CD4-positive, alpha-beta T cell (primary cell): ENCODE measurements at places on chromosomes 16 and 17.

GRCh38 chr17:1455291-1455796, 688 bp downstream of the CRK start:
- DNase-seq, result peak; percentile 44

DNA sequence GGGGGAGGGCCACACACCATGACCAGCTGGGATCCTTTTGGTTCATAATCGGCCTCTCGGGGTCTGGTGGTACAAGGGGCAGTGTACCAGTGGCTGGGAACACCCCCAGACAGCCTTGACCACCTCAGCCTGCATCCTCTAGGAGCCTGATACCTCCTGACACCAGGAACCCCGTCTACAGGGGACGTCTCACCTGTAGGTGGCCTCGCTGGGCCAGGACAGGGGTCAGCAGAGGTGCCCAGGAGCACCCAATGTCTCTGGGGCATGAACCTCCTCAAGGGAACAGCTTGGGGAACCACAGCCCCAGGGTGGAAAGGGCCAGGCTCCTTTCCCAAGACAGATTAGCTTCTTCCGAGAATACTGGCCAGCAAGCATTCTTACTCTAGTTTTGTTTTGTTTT, 2.5 kb upstream of the METRNL start:
- no peak for DNase-seq

DNA sequence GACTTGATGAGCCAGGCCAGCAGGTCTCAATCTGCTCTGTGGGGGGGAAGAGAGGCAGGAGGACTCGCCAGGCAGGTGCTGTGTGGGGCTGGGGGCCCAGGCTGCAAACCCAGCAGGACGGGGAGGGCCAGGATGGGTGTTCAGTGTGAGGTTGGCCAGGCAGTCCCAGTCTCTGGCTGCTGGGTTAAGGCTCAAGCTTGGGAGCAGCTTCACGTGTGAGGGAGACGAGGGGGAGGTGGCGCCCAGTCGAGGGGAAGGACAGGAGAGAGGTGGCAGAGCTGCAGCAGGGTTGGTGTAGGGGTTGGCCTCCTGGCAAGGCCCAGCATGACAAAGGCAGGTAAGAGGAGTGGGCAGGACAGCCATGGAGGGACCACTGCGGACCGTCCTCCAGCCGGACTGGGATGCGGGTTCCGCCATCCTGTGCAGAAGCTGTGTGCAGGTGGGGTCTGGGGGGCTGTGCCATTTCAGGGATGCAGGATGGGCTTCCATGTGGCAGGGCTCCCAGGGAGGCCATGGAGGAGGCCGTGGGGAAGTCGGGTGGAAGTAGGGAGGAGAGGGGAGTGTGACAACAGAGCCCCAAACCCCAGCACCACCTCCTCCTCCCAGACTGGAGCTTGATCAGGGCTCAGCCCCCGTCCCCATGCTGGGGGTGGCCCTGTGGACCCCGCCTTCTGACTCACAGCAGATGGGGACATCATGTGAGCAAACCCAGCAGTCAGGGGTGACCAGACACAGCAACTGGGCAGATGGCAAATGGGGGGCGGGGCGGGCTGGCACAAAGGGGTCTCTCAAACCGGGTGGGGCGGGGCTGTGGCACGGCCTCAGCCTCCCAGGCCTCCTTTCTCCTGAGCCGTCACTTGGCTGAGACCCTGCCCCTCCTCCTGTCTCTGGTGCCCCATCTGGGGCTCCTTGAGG, 2.8 kb downstream of the ADGRG1 start:
- no peak for DNase-seq

DNA sequence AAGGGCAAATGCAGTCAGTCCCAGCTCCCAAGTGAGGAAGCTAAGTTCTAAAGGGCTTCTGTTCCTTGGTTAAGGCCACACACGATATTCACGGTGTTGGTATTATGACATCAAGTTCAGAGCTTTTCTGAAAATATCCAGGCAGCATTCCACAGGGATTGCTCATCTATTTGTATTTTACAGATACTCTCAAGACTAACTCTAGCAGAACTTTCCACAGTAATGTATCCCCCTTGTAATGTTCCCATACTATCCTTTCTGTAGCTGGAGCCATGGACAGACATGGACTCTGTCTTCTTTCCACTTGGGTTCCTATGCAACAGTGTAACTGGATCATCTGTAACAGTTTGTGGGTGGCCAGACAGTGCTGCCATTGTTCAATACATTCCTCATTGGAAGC, 13.5 kb downstream of the SDR42E1 start:
- no peak for DNase-seq

- DNase-seq, result no peak
Measured at GRCh38 chr16:58510776-58511628, 4.3 kb upstream of the SETD6 start.

GRCh38 chr16:86391984-86392383, 118.3 kb upstream of the FOXF1 start:
- DNase-seq, result no peak

DNA sequence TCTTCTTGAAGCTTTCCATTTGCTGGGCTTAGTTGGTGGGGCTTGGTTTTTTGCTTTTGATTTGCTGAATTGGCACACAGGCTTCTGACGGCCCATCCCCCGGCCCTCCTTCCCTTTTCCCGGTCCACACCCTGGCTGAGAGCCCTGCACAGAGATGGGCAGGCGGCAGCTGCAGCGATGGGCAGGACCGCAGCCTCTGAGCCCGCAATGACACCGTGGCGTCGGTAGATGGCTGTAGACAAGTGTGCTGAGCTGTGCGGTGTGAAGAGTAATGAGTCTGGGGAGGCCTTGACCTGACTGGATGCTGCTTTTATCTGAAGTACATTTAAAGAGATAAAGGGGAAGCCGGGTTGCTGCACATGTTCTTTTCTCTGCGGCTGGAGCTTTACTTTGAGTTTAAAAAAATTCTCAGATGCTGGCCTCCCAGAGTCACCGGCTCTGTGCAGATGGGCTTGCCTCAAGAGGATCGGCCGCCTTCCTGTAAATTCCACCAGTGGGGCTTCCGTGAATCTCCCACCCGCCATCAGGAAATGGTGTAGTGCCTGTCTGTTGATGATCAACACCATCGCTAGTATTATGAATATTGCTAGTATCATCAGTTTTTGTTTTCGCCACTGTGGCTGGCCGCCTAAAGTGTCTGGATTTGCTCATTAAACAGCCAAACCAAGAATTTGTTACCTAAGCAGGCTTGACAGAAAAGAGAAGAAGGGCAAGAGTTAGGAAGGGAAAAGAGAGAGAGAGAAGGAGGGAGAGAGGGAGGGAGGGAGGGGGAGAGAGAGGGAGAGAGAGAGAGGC, 245.6 kb upstream of the RBFOX1 start:
- no peak for DNase-seq

GRCh38 chr16:66487580-66488275, 60.6 kb downstream of the BEAN1 start:
- no peak for DNase-seq

- DNase-seq, result no peak
Measured at GRCh38 chr16:26952411-26952810, 114.3 kb upstream of the C16orf82 start.

GRCh38 chr16:86431540-86431939, 78.8 kb upstream of the FOXF1 start:
- DNase-seq, result no peak

DNA sequence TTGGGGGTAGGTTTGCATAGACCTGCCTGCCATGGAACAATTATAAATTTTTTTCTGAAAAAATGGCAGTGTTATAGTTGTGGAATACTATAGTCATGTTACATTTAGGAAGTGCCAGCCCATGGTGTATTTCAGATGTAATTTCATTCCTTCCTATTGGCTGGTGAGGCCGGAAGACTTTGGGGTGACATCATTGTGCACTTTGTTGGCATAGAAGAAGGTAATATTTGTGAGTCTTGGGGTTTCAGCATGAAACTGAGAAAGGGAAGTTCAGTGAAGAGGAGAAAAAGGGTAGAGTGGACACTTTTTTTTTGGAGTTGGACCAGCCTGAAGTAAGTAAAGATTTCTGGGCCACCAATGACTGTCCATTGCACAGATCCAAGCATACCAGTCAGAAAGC, 16.0 kb upstream of the HEATR6 start:
- no peak for DNase-seq

DNA sequence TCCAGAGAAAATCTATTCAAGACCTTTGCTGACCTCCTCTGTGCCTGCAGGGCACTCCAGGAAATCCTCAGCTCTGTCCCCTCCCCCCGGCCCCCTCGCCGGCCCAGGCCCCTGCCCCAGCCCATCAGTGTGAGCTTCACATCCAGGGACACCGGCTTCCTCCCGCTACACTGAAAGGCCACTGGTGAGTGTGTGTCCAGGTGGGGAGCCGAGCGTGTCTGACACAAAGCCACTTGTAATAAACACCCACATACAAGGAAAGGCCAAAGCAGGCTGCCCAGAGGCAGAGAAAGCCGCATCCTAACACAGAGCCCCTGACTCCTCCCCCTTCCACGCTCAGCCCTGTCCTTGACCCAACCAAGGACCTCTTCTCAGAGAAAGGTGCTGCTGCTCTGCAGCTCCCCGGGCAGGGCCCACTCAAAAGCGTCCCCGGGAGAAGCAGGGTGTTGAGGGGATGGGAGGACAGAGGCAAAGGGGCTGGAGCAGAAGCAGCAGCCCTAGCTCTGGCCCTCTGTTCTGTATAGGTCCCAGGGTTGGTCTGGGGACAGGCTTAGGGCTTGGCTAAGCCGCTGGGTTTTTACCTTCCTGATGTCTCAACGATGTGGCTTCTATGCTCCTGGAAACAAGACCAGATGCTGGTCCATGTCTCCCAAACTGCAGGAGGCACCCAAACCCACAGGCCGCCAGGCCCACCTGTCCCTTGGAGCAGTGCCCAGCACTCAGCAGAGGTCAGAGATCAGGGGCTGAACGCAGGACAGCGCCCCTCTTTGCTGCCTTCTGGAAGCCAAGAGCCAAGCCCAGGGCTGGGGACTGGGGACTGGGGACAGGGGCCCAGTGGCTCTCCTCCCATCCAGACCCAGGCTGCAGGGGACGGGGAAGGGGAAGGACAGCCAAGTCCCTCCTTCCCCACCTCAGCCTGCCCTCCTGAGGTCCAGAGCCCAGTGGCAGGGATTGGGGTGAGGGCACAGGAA, 15.3 kb downstream of the MNT start:
- no peak for DNase-seq

DNA sequence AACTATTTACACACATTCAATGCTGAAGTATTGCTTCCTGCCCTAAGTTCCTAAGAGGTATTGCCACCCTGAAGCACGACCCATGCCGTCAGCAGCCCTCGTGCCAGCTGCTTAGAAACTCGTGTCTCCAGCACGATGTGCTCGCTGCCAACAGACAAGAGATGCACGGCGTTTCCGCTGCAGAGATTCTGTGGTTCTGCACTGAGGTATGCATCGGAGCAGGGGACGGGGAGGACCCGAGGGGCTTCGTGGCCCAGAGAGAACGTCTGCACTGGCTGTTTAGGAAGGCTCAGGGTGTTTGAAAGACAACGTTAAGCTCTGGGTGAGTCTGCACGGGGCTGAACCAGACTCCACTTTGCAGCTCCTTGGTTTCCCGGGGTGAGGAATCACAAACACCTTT, 82.7 kb upstream of the CREBBP start:
- DNase-seq, result peak; percentile 46

DNA sequence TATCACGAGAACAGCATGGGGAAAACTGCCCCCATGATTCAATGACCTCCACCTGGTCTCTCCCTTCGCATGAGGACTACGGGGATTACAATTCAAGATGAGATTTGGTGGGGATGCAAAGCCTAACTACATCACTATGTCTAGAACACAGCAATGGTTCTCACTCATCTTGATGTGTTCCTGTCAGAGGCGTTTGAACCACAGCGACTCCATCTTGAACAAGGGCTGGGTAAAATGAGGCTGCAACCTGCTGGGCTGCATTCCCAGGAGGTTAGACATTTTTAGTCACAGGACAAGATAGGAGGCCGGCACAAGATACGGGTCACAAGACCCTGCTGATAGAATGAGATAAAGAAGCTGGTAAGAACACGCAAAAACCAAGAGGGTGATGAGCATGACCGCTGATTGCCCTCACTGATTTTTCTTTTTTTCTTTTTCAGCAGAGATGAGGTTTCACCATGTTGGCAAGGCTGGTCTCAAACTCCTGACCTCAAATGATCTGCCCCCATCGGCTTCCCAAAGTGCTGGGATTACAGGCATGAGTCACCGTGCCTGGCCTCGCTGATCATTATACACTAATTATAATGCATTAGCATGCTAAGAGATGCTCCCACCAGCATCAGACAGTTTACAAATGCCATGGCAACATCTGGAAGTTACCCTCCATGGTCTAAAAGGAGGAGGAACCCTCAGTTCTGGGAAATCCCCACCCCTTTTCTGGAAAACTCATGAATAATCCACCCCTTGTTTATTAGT, 3.0 kb upstream of the PPY start:
- no peak for DNase-seq

GRCh38 chr17:75827308-75828075, 16.7 kb downstream of the UNC13D start:
- DNase-seq, result peak; percentile 30

DNA sequence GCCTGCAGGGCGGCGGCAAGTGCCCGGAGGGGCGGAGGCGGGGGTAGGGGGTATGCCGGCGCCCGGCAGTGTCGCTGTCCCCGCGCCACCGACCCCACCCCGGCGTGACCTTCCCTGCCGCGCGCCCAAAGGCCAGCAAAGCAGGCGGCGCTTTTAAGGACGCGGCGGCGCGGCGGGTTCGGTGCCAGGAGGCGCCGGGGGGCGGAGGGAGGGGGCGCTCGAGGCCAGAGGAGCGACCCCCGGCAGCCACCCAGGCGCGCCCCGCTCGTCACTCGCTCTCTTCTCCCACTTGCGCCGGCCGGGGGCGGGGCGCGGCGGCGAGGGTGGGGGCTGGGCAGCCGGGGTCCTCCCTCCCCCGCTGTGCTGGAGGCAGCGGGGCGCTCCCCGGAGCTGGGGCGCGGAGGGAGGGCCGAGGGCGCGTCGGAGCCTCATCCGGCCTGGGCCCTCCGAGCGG, 8.6 kb upstream of the BAHCC1 start:
- no peak for DNase-seq

DNA sequence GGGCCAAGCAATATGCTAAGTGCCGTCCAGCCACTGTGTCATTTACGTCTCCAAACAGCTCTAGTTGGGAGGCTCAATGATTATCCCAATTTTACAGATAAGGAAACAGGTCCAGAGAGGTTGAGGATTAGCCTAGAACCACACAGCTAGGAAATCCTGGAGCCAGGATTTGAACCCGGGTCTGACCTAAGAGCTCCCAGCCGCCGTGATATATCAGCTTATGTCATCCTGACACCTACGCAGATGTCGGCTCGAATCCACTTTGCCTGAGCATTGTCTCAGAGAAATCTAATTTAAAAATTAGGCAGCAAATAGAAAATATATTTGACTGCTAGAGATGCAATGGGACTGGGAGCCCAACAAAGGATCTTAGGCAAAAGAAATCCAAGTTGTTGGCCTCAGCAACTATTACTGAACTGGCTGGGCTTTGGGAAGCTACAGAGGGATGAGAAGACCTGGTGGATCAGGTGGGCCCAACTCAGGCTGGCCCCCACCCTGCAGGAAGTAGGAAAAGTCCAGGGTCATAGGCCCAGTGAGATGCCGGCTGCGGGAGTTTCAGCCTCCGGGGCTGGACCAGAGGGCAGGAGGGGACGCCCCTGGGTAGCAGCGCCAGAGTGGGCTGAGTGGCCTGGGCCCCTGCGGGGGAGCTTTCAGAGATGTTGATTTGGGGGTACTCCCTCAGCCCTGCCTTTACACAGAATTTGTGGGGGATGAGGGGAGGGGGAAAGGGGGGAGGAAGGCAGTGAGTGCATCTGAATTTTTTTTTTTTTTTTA, 35.1 kb upstream of the IL21R start:
- DNase-seq, result no peak
